Kidney tubule cell (primary cell): ENCODE measurements at places on chromosomes 7 and 10.

GRCh38 chr10:91883549-91884444 lies 25.5 kb downstream of the FGFBP3 start:
- peak; percentile 87 for DNase-seq

GRCh38 chr7:32228601-32229000 lies 158.4 kb upstream of the PDE1C start:
- DNase-seq = no peak

GRCh38 chr7:152464312-152465118 lies 28.7 kb upstream of the KMT2C start:
- DNase-seq = peak; percentile 82

GRCh38 chr10:79946271-79947082 lies 2.4 kb downstream of the SFTPD start:
- no peak for DNase-seq

DNA sequence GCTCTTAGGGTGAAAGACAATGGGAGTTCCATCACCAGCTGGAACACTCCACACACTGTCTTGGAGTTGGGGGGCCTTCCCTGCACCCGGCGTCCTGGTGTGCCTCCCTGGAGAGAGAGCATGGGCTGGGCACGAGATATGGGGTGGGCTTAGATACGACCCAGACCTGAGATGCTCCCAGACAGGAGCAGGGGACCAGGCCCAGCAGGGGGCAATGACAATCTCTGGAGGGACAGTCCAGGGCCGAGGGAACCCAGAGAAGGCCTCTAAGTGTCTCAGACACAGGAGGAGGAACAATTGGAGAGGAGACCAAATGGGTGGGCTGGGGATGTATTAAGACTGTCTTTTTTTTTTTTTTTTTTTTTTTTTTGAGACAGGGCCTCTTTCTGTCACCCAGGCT lies 40.0 kb downstream of the MYL10 start:
- DNase-seq = no peak

- DNase-seq = no peak
Observed at GRCh38 chr7:92968502-92968901, 132.1 kb upstream of the CDK6 start.

- peak; percentile 15 for DNase-seq
Observed at GRCh38 chr7:90764848-90765570, 168.9 kb downstream of the CDK14 start.

DNA sequence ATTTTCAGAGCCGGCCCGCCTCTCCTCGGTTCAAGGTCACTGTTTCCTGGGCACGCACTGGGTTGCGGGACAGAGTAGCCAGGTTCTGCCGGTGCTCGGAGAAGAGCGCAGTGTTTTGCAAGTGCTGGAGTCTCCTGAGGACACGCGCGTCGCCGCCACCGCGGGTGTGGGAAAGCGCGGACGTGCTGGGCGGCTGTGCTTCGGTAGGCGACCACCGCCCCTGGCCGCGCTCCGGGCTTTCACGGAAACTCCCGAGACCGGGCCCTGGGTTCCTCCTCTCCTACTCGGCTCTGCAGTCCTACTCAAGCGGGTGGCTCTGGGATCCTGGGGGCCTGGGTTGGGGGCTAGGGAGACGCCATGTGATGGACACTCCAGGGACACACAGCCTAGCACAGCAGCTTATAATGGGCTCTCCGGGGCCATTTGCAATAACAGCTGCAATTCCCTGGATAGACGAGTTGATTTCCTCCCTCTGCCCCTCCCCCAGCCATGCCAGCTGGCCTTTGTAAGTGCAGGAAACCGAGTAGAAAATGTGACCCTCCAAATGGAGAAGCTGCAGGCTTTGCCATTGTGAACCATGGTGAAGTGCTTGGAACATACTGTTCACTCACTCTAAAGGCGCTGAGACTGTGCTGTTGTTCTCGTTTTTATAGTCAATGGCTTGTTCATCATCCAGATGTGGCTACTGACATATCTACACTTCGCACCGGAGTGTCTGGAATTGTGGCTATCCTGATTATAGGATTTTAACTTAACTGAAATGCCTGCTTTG lies 2.1 kb downstream of the FRAT1 start:
- no peak for DNase-seq

- DNase-seq = no peak
Observed at GRCh38 chr10:72981882-72982529, 27.4 kb upstream of the PLA2G12B start.

DNA sequence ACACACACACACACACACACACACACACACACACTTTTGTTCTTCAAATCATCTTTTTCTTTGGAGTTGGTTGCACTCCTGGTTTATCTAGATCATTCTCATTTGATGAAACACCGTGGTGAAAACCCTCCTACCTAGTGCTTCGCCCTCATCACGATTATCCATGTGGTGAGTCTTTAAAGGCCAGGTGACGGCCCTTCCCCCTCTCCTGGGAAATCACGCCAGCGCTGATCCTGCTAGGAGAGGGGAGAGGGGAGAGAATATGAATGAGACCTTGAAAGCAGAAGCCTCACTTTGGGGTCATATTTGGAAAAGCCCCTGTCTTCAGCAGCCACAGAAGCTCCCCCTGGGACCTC lies 103.9 kb upstream of the LRRC4 start:
- DNase-seq = no peak

DNA sequence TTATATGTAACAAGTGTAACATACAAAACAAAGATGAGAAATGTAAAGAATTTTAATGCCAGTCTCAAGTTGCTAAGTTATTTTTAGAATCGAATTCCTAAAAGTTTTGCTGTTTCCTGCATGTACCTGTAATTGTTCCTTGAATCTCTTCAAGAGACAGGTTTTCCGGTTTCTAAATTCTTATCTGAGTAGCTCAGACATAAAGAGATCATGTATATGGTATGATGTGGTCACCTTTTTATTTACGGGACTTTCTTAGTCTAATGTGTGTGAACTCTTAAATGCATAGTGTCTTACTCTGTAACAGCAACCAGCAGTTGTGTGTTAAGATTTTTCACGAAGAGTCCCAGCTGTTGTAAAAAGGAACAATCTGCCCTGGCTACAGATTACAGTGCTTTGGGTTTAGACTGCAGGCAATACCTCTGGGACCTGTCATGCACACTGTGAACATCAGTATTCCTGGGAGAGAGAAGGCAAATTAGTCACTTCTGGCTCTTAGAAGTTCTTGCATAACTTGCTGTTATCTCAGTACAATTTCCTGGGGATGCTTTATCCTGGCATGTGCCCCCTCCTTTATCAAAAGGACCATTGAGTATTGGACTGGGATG lies 263.4 kb downstream of the BICC1 start:
- DNase-seq = peak; percentile 77

- no peak for DNase-seq
Observed at GRCh38 chr7:87027900-87028299, 31.6 kb downstream of the ELAPOR2 start.

DNA sequence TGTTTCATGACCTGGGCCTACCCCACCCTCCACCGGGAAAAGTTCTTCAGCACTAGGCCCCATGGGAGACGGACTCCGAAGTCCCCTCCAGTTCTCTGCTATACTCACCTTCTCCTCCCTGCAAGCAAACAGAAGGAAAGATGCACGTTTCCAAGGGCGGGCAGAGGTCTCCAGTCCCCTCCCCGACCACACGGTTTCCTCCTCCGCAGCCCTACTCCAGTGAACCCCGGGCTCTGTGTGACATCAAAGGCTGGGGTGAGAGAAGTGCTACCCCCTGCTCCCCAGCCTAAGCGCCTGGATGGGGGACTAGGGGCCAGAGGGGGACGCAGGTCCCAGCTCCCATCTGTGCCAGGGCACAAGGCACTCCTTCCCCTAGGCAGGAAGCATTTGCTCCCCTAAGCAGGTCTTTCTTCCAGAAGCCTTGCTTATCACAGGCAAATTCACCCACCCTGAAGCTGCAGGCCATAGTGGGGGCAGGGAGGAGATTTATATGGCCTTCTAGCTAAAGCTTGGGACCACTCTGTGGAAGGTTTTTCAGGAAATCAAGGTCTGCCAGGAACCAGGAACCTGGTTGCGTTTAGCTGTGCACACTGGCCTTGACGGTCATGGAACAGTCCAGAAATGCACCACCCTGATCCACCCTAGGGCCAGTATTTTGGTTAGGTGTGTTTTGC lies 52.8 kb downstream of the ASB13 start:
- DNase-seq = no peak

GRCh38 chr10:17003651-17004286 lies 125.8 kb downstream of the CUBN start:
- no peak for DNase-seq

- DNase-seq = no peak
Observed at GRCh38 chr7:107638594-107638993, 22.0 kb upstream of the SLC26A4 start.
